MCF 10A (cell line): ENCODE measurements at places on chromosomes 3 and 15. TPM values are rescaled to one million over a fixed set of nuclear protein-coding genes. Genes with fewer than 3 reads are reported as not detected.

- H3K4me1 ChIP-seq: no peaks in the 10 kb centered on the region
- no peak overlapping the region for H3K27ac ChIP-seq
- no peaks in the 10 kb centered on the region for H3K36me3 ChIP-seq
- peaks cover 6% of the 10 kb centered on the region for H3K27me3 ChIP-seq
- peak; percentile 22 for DNase-seq
These were observed 186.9 kb upstream of the STAC start for GRCh38 chr3:36193448-36193847.

AHSG gene
- not detected in 2 replicates for total RNA-seq

GRCh38 chr3:80770106-80771074, 991.1 kb downstream of the GBE1 start:
- H3K27ac ChIP-seq: no peak overlapping the region
- no peaks in the 10 kb centered on the region for H3K36me3 ChIP-seq
- H3K4me1 ChIP-seq: no peaks in the 10 kb centered on the region
- H3K4me3 ChIP-seq: no peak overlapping the region

- H3K4me1 ChIP-seq: no peaks in the 10 kb centered on the region
- DNase-seq: no peak
- H3K4me3 ChIP-seq: no peak overlapping the region
These were observed 39.3 kb downstream of the KLHL6 start for GRCh38 chr3:183515968-183516851.

DNA sequence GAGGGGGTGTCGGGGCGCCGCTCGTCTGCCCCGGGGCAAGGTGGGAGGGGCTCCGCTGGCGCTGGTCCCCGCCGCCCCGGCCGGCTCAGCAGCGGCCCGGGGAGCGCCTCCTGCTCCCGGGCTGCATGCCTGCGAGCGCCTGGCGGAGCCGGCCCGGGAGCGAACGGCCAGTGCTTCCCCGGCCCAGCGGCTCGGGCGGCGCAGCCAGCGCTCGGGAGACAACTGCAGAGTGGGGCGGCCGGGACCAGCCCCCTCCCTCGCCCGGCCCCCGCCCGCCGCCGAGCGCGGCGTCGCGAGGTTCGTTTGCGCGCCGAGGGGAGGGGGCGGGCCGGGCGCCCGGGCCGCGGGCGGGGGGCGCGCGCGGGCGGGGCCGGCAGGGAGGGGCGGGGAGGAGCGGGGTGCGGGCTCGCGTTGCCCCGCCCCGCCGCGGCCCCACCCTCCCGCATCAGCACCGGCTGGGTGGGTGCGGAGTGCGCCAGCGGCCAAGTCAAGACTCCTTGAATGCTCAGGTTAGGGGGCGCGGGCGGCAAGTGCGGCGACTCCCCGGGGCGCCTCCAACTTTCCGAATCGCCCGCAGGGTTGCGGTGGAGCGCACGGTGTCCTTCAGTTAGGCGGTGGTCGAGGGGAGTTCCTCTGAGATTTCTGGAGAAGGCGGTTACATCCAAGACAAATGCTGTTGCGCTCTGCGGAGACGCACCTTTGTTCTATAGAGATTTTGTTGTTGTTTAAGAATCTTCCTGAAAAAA, at the start of gene RGMA:
Gene RGMA, minus strand, starts transcription at position 231 of the 746 bp plus-strand sequence. CDS start 279 bp downstream, outside the sequence.
- no peak within 1 kb of the TSS for H3K27ac ChIP-seq
- peak within 1 kb of the TSS; percentile 69 for H3K4me3 ChIP-seq
- no peak for DNase-seq
- H3K36me3 ChIP-seq: no peaks in the 10 kb centered on the region
- peaks cover 23% of the 10 kb centered on the region for H3K27me3 ChIP-seq

- no peaks in the 10 kb centered on the region for H3K36me3 ChIP-seq
- no peaks in the 10 kb centered on the region for H3K27me3 ChIP-seq
- peaks cover 46% of the 10 kb centered on the region for H3K4me1 ChIP-seq
- peak; percentile 54 for DNase-seq
- H3K4me3 ChIP-seq: peak overlapping the region; percentile 62
These were observed 37.6 kb downstream of the GBE1 start for GRCh38 chr3:81723732-81724313.
